ENCODE measurements at places on chromosomes 16 and 17.

- peak; percentile 66 for DNase-seq
Observed at GRCh38 chr17:17391668-17392370, 85.0 kb upstream of the MED9 start.

- DNase-seq = no peak
Observed at GRCh38 chr16:11788914-11789313, 8.1 kb downstream of the ZC3H7A start.

GRCh38 chr17:79414063-79414792, 196.6 kb downstream of the RBFOX3 start:
- no peak for DNase-seq

GRCh38 chr17:21400816-21401593, 24.8 kb downstream of the KCNJ12 start:
- DNase-seq = no peak

DNA sequence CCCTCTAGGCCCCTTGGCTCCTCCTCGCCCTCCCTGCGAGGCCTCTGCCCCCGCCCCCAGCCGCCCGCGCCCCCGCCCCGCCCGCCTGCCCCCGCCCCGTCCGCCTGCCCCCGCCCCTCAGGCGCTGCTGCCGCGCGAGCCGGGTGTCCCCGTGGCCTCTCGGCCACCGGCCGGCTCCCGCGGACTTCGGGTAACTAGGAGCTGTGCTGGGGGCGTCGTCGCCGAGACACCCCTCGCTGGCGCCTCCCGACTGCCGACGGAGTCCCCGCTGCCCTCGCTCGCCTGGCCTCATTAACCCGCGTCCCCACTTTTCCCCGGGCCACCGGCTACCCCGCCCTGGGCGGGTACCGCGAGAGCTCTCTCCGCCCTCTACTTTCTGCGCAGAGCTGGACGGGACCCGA, at the start of gene TLCD1:
TLCD1 (minus strand) TSS at position 8 of the 401 bp plus-strand sequence. CDS start 136 bp downstream, outside the sequence.
- DNase-seq = peak; percentile 83

DNA sequence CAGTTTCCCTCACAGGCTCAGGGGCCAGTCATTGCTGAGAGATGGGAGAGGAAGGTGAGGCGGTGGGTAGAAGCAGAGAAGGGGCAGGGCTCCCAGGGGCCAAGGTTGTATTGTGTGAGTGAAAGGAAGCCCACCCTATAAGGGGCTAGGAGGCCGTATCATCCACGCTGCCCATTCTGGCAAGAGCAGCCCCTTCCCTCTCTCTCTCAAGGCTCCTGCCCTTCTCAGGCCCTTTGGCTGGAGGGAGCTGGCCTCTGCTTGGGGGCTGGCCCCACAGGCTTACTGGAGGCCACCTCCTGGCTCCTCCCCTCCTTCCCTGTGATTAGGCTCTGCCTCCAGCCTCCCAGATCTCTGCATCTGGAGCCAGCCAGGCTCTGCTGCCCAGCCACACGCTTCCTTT, 7.6 kb downstream of the TBKBP1 start:
- DNase-seq = no peak

- no peak for DNase-seq
Observed at GRCh38 chr17:11406716-11407115, 165.7 kb downstream of the SHISA6 start.

DNA sequence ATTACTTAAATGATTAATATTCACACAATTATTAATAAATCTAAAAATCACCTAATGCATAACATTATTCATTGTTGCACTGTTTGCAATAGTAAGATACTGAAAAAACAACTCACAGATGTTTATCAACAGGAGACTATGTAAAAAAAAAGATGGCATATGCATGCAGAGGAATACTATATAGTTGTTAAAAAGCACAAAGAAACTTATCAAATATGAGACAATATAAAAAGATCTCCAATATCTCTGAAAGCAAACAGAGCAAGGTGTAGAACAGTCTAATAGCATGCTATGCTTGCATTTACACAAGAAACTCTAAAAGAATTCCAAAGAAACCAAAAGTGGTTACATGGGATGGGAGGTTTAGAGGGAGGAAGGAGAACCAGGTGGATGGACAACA, 3.7 kb downstream of the RNF157 start:
- no peak for DNase-seq

DNA sequence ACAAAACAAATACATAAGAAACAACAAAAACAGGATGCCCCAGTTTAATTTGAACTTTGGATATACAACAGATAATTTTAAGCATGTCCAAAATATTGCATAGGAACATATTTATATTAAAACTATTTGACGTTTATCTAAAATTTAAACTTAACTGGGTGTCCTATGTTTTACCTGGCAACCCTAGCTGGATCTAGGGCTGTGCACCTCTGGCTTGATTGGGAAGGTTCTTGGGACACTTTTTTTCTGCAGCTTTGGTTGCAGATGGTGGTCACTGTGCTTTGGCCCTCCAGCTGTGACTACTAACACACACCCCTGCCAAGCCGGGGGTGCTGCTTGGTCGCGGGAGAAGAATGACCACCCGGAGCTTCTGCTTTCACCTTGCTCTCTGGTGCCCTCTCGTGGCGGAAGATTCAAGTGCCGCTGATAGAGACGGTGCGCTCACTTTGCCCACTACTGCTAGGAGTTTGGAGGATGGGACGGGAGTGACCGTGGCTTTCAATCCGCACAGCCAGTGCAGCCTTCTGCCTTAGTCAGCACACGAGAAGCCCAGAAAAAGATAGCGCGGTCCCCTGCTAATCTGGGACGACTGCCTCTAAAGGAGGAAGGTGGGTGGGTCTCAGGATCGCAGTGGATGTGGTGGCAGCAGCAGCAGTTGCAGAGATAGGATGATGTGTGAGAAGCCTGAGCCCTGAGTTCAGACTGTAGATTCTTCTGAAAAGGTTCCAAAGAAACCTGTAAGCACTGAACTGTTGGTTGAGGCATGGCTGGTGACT, 6.7 kb downstream of the SPACA3 start:
- DNase-seq = peak; percentile 69

GRCh38 chr17:70324031-70324430, 154.7 kb downstream of the KCNJ2 start:
- no peak for DNase-seq

DNA sequence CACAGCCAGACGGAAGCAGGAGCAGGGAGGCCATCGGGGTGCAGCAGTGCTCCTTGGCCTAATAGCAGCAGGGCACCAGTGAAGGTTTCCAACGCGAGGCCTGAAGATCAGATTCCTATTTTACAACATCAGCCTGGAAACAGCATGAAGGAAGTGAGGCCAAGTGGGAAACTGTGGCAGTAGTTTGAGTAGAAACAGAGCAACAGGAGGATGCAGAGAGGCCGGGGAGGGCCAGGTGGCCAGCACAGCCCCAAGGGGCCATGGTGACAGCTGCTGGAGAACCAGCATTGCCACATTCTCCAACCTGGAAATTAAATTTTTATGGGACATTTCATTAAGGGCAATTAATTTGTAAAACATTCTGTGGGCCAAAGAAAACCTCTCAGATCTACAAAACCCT, 3.4 kb upstream of the ANKRD11 start:
- no peak for DNase-seq

GRCh38 chr17:4019275-4019674, 55.0 kb upstream of the ATP2A3 start:
- no peak for DNase-seq

DNA sequence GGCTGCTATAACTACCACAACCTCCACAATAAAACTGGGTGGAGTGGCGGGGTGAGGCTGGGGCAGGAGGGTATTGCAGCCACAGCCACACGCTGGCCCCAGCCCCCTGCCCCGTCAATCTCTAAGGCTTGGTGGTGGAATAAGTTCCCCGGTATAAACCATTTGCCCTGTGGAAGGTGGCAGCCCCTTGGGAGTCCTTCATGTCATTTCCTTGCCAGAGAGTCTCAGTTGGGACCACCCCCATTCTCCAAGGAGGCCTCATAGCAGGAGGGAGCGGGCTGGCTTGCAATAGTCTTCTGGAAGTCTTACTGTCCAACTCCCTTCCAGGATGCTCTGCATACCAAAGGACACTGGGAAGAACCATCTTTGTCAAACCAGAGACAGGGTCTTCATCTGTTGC, 19.4 kb downstream of the CD300A start:
- no peak for DNase-seq

Data from stimulated activated CD4-positive, alpha-beta T cell treated with anti-CD3 and anti-CD28 coated beads, Interleukin-1b, Interleukin-23, amount 100 ng/mL, for 48 hours (primary cell).